A172 (cell line): ENCODE measurements at places on chromosomes 1 and 21.
A peak's percentile ranks its signal among the peaks of the same experiment; 100 is the strongest.

DNA sequence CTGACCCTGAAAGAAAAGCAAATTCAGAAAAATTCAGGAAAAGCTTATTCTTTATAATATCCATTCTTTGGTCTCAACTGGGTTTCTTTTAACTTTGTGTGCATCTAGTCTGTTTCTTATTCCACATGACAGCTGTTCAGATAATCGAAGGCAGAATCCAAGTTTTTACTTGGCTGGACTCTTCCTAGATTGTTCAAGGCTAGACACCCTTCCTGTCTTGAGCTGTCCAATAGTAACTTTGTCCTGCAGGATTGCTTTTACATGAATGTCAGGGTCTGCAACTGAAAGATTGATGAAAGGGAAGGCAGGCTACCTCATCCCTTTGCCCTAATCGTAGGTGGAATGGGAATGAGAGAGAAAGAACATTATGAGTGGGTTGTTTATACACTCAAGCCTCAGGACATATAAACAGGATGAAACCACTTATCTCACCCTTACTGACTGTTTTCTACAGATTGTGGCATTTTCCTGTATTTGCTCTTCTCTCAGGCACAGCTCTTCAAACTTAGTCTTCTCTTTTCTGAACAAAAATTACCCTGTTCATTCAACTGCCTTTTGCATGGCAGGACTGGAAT lies 76.9 kb downstream of the LEPR start:
- DNase-seq = no peak

GRCh38 chr1:94314222-94314858 lies 77.0 kb upstream of the ARHGAP29 start:
- DNase-seq = no peak

- DNase-seq = no peak
Observed at GRCh38 chr1:94253456-94254017, 16.2 kb upstream of the ARHGAP29 start.

DNA sequence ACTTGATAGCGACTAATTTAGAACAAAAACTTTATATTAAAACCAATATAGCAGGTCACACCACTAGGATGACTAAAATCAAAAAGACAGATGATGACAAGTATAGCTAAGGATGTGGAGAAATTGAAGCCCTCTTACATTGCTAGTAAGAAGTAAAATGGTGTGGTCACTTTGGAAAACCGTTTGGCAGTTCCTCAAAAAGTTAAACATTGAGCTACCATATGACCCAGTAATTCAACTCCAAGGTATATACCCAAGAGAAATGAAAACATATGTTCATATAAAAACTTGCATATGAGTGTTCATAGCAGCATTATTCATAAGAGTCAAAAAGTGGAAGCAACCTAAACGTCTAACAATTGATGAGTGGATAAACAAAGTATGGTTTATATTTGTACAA lies 13.0 kb upstream of the SERINC2 start:
- DNase-seq = no peak

DNA sequence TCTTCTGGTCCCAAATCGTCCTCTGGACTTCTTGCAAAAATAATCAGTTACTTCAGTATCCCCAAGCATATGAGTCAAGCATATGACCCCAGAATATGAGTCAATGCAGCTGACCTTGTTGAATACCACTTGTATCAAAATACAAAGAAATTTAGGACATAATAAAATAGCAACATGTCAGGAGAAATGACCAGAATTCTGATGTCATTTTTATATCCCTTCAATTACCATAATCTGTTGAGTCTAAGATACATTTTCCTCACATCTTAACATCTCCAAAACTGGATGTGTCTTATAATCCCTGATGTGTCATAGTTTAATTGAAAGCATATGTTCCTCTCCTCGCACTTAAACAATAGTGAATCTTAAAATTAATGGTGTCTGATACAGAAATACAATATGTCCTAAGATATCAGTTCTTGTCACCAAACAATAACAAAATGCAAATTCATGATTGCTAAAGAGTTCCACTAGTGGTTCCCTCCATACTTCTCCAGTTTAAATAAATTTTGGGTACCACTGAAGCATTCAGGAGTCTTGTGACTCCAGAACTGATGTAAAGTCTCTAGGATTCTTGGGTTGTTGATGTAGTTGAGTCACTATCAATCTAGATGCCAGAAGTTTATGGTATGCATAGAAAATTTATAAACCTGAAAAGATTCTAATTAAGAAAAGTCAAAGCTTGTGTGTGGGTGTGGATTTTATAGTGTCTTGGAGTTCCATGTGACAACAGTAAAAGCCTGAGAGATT lies 41.8 kb downstream of the KIFAP3 start:
- DNase-seq = peak; percentile 56

DNA sequence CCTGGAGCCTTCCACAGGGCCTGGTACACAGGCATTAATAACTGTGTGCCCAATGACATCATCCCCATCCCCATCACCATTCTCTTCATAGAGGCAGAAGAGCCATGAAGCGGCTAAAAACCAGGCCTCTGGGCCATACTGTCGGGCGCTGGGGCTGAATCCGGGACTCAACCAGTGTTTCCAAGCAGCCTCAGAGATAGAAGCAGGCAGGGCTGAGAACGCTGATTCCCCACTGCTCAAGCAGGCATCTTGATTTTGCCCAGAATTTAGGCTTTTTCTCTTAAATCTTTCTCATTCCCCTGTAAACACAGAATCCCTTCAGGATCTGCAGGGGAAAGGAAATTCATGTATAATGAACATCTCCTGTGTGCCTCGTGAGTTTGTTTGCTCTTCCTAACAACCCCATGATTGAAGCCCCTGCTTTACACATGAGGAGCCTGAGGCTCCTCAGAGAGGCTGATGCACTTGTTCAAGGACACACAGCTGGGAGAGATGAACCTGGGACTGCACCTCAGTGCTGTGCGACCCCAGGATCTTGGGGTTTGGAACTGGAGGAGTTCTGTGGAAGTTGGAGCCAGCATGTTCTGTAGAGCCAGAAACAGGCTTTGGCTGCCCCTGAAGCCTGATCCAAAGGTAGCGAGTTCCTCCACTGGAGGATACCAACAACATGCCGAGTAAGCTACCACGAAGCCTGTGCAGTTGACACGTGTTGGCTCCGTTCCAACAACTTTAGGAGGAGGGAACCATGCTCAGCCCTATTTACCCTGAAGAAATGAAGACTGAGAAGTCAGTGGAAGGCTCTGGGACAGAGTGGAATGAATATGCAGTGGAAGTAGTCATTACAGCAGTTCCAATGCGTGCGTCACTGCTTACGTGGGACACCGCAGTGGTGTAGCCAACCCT lies 55.5 kb downstream of the EDN2 start:
- no peak for DNase-seq

- no peak for DNase-seq
Observed at GRCh38 chr1:237749122-237749521, 141.6 kb downstream of the ZP4 start.

- peak; percentile 3 for DNase-seq
Observed at GRCh38 chr1:195082183-195082582, 1526.1 kb downstream of the KCNT2 start.

- DNase-seq = peak; percentile 14
Observed at GRCh38 chr1:244653439-244654107, 647 bp downstream of the DESI2 start.

DNA sequence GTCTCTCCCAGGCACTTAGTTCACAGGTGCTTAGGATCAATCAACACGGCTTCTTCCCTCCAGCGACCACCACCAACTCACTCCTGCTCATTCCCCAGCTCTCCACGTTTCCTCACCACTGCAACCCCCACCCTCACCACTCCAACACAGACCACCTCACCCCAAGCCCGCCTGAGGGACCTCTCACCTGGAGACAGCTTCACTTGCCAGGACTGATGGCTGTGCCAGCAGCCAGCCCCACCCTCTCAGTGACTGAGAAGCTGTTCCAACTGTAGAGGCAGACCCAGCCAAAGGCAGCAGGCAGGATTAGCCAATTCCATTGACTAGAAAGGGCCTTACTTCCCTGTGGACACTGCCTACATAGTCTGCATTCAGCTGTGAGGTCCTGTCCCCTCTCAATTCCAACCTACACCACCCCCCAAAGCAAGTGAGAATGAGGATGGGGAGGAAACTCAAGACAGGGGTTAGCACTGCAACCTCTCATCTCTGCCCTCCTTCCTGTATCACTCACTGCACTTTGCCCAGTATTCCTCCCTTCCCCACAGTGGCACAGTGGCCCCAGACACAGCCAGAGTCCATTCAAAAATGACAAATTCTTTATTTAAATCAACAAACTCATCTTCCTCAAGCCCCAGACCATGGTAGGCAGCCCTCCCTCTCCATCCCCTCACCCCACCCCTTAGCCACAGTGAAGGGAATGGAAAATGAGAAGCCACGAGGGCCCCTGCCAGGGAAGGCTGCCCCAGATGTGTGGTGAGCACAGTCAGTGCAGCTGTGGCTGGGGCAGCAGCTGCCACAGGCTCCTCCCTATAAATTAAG lies 7.6 kb downstream of the TAGLN2 start:
- DNase-seq = peak; percentile 26

DNA sequence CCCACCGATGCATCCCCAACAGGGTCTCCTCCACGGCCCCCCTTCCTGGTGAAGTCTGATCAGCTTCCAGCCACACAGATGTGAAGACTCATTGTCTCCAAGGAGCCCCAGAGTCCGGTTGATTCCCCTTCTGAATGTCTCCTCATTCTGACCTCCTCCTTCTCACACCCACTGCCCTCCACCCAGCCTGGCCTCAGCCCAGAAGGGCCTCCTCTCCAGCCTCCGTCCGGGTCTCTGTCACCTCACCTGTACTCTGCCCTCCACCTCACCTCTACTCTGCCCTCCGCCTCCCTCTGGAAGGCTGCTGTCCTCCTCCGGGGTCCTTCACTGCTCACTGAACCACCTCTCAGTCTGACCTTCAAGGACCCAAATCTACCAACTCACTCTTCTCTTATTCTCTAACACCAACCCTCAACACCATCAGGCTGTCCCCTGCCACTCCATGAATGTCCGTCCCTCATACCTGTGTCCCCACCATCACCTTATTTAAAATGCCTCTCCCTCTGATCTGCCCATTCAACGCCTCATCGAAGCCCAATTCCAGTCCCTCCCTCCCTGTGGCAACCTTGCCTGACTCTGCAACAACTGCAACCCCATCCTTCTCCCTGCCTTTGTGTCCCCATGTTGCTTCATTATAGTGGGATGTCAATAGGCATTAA lies 201.2 kb downstream of the TOMM20 start:
- no peak for DNase-seq

DNA sequence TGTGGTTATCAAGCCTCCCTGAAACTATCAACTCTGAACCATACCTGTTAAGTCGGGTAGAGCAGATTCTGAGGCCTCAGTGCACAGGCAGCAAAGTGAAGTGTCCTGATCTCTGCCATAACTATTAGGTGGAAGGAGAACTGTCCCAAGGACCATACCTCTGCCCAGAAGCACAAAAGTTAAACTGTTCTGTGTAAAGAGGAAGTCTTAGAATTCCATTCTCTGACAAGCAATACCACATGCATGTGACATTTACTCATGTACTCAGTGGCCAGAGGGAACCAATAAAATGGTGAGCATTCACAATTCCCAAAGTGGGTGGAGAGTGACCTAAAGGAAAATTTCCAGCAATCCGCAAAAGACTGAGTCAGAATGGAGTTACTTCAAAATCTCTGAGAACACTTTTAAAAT lies 61.0 kb downstream of the TOR3A start:
- peak; percentile 99 for DNase-seq

DNA sequence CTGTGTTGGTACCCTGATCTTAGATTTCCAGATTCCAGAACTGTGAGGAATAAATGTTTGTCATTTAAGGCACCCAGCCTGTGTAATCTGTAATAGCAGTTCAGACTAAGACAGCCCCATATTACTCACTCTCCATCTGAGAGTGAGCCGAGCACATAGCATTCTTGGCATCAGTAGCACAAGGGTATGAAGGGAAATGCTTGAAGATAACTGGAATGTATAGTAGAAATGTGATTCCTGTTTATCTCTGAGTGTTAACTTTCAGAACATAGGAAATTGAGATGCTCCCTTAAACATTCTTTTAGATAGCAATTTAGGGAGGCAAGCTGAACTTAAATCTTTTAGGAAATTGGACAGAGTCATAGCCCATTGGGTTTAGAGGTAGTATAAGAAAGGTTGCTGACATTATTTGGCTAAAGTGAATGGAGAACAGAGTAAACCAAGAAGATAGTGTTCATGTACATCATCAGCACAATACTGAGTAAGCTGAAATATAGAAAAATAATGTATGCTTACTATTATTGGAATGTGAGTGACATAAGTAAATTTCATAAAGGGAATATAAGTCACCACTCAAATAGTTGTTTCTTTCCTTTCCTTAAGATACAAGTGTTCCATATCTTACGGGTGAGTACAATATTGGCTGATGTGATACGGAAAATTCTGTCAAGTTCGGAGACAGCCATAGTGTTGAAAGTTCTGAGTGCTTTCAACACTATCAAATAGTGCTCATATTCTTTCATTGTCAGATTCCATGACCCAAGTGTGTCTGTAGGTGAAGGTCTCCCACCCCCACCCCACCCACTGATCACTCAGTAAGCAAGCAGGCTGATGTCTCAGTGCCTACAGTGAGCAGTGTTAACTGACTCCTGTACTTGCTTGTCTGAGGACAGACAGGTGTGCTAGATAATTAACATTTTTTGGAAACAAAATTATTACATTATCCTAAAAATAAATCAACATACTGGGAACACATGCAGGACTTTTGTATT lies 73.7 kb downstream of the LRRC8D start:
- peak; percentile 52 for DNase-seq

DNA sequence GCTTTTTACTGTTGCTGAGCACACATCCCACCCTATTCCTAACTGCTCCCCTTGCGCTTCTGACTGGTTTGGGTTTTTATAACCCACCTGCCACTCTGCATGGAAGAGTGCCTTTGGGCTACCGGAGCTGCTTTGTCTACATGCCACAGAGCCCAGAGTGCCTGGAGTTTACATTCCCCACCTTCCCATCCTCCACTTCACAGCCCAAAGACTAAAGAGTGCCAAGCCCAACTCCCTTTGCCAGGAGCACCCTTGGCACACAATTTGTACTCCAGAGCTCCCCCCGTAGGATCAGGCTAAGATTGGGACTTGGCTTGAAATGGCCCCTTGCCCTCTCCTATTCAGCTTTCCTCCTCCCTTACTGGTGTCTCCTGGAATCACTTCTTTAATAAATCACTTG lies 63.3 kb downstream of the LHX9 start:
- no peak for DNase-seq

GRCh38 chr1:201149400-201149799 lies 4.9 kb downstream of the TMEM9 start:
- peak; percentile 45 for DNase-seq

DNA sequence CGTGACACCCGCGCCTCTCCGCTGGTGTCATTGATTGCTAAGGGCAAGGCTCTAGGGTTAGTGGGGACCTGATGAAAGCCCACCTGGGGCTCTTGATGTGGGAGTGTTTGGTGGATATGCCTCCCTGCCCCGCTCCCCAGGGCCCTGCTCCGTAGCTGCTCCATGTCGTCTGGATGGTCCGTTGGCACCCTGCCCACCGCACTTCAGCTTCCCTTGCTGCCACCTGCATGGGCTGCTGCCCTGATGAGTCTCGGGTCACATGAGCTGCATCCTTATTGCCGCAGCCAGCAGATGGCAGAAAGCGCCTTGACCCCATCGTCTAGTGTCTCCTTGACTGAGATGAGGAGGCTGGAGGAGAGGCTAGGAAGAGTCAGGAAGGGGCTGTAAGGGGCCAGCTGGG lies 439.4 kb downstream of the CAMTA1 start:
- no peak for DNase-seq
